ENCODE measurements at places on chromosomes 7 and 10. TPM values are rescaled to one million over a fixed set of nuclear protein-coding genes. Genes with fewer than 3 reads are reported as not detected.

BICC1 gene
- total RNA-seq, result 3.5 TPM

DNA sequence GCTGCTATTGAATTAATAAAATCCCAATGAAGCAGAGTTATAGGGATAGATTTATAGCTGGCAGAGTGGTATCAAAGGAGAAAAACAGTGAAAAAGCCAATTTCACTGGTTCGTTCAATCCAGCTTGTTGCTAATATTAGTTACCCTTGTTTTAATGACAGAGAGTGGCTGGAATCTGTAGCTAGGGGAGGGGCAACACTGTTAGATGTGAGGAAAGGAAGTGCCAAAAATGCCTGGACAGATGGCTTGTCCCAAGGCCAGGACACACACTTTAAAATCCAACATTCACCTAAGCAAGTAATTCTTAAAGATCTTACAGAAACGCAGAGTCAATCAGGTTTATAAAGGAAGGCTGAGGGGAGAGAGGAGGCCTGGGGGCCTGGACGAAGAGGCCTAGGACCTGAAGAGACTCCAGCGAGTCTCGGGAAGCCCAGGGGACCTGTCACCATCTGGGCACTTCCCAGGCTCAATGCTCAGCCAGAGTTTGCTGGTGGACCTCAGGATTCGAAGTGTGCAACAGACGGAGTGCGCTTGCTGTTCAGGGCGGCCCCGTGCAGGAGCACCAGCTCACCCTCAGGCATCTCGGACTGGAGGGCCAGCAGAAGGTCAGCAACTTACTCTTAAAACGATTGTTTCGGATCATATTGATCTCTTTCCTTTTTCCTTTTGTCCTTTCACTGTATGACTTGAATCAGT, 36.7 kb downstream of the TMEM248 start:
- DNase-seq, result peak; percentile 67

DNA sequence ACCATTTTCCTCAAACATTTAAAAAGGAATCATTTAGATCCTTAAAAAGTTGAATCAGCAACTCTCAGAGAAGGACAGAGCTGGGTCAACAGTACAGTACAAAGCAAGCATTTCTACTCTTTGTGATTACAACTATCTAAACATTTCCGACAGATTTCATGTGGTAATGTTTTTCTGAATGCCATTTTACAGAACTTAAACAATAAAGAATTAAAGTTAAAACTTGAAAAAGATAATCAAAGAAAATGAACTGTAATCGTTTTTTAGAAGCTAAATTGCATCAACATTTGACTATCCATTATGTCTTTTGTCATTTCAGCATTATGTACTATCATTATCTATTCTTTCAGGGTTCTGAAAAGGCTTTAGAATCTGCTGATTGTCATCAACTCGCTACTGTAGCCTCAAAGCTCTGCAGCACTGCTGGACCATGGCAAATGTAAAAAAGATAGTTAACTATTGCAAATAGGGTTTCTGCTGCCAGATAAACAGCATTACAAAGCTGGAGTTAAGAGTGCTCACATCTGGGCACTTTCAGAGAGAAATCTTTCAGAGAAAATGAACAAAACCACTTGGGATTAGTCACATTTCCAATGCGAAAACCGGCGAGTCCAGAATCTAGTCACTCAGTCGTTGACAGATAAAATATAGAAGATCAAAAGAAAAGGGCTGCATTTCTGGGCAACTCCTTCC, 160.4 kb upstream of the LAMB4 start:
- DNase-seq, result no peak

- DNase-seq, result no peak
Measured at GRCh38 chr7:117871778-117872538, 1.3 kb downstream of the CTTNBP2 start.

- no peak for DNase-seq
Measured at GRCh38 chr7:50156706-50157105, 63.7 kb upstream of the ZPBP start.

- DNase-seq, result no peak
Measured at GRCh38 chr10:60808036-60808435, 29.8 kb downstream of the CDK1 start.

GRCh38 chr7:130134726-130135125, 64.4 kb downstream of the KLHDC10 start:
- DNase-seq, result no peak

CPXM2 gene
- total RNA-seq, result 38.2 TPM

- DNase-seq, result peak; percentile 87
Measured at GRCh38 chr10:128062331-128062880, 63.8 kb downstream of the MKI67 start.

- DNase-seq, result no peak
Measured at GRCh38 chr7:36712015-36712414, 12.3 kb downstream of the AOAH start.

DNA sequence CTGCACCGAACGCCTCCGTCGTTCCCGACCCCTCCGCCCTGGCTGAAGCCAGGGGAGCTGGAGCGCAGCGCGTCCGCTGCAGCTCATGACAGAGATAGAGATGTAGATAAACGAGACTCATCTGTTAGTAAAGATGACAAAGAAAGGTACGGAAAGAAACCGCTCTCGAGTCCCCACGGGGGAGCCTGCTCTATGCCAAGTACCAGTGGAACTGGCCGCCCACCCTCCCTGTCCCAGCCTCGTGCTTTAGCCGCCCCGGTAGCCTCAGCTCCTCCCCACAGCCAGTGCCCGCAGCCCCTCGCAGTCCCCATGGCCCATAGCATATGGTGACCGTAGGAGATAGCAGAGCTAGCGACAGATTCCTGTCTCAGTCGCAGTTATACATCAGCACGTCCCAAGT, 344.7 kb upstream of the GALNT17 start:
- DNase-seq, result no peak

DNA sequence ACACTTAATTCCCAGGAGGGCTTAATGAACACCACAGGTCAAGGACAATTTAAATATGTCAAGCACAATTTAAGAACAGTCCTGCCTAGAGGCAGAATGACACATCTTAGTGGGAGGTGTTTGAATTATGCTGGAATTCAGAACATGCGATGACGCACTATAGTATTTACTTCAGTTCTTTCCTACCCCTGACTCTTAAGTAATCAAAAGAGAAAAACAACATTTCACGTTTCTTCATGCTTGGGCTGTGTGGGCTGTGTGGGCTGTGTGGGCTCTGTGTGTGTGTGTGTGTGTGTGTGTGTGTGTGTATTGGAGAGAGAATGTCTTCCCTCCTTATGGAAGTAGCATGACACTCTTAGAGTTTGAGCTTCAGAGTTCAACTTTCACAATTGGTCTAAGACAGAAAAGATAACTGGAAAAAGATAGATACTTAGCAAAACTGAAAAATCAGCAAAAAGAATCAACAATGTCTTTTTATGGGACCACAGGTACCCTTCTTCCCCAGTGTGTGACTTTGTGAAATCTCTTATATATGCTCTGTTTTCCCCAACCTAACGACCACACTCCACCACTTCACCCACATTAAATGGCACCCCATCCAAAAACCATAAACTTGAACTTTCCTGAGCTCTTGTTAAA, 33.7 kb upstream of the CABCOCO1 start:
- no peak for DNase-seq

CTAGE4 gene
- total RNA-seq, result 1.4 TPM

DNA sequence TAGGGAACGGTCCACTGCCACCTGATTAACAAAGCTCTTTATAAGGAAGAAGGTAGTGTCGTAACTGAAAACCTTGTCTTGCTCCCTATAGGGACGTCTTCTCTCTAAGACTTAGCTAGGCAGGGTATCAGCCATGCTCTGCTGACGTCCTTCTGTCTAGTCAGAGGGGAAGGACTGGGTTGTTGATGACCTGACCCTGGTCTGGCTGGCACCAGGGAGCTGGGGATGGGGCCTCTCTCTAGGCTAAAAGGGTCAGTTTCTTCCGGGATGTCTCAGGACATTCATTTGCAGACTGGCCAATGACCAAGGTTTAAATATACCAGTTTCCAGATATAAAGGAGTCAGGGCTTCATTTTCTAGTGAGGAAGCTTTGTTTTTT, 9.6 kb downstream of the CYP17A1 start:
- DNase-seq, result no peak

CREB5 gene
- total RNA-seq, result 43.4 TPM

DNA sequence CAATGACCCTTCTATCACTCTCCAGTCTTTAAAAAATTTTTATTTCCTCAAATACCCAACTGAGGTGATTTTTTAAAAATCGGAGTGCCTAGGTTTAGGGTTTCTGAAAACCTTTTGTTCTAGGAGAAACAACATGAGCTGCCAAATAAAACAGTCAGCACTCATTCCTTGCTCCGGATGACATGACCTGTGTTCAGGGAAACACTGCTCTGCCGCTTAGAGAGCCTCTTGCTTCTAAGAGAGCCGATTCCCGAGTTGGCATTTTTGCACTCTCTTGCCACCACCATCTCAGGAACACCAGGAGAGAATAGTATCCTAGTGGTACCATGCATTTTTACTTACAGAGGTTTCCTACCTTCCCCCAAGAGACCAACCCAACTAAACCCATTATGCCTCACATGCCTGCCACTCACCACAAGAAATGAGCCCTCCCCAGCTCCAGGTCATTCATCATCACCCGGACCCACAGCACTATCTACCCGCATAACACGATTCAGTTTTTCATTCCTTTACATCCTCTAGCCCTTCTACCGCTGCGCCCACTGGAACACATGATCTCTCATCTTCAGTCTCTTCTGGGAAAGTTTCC, 365.4 kb downstream of the THSD7A start:
- no peak for DNase-seq

- DNase-seq, result peak; percentile 70
Measured at GRCh38 chr7:44287488-44288380, 37.7 kb downstream of the CAMK2B start.

BBS9 gene
- 27.5 TPM for total RNA-seq

DNA sequence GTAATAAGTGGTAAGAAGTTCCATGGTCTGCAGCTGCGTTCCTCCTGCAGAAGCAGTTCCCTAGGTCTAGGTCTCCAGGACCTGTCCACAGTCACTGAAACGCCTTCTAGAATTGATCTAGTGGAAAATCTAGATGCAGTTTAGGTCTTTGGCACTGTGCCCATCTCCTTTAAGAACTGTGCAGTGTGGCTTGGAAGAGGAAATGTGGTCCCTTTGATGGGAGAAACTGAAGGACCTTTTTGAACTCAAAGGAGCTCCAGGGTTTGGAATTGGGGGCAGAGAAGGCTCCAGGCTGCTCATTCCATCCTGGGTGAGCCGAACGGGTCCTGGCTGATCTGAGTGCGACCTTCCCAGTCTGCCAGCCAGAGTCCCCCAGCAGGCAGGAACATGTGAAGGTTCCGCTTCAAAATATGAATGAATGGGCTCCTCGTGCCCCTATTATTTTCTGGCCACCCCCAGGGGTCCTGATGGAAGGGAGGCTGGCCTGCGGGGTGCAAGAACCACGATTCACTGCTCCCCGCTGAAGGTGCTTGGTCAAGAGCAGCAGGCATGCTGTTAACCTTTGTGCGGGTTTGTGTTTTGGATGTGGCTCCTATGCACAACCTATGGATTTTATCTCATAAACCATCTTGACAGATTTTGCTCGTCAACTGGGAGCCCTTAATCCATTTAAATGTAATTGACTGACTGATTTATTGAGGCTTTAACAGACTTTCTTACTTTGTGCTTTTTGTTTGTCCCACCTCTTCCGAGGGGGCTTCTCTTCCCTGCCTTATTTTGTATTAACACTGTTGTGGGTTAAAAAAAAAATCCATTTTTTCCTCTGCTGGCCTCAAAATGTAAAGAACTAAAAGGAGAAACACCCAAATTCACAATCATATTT, 36.7 kb downstream of the ZNF467 start:
- DNase-seq, result peak; percentile 47

DNA sequence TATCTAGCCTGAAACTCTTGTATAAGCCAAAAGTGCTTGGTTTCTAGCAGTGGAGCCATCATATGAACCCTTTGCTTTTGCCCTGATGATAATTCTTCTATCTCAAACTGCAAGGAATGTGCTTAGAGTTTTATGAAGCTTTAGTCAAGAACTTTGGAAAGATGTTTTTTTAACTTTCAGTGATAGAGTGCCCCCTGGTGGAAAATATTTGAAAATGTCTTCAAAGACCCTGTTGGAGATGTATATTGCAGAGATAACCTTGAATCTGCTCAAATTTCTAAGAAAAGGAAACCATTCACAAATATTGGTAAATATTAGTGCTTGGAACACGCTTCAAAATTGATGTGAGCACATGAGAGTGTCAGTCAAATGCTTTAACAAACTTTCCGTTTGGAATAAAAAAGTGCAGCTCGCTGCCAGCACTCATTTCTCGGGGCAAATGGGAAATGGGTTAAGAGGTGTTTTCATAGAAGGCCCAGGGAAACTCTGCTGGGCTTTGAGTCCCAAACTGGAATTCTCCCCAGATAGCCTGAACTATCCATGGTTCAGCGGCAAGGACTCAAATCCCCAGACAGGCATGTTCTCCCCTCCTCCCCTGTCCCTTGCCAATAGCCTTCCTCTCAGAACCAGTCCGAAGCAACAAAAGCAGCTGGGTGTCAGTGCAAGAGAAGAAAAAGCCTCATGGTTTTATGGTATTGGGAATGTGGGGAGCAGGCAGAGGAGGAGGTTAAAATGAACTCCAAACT, 129.3 kb downstream of the MYOF start:
- no peak for DNase-seq

DNA sequence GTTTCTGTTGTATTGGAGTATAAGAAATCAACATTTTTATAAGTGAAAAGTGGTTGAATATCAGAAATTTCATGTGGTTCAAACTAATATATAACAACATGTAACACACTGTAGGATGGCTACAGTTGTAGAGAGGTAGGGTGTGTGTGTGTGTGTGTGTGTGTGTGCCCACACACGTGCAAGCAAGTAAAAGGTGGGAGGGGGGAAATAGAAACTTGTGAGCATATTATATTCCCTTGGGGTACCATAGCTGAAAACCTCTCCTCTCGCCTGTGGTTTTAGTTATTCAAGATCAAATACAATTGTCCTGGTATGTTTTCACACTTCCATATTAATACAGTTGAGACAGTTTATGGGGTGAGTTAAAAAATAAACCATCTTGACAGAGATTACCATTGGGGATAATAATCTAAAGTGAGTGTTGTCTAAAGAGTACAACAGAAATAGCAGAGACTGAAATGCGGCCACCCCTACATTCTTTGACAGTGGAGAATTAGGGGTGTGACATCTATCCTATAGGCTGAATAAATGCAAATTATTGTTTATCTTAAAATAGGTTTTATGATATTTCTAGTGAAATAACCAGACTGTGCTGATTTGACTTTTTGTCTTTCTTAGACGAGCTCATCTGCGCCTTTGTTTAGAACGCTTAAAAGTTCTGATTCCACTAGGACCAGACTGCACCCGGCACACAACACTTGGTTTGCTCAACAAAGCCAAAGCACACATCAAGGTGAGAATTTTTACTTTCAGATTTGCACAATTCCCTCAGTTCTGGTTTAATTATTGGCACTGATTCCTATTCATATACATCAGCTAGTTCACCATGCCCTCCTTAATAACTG, 25.9 kb downstream of the SMNDC1 start:
- no peak for DNase-seq

EBF3 gene
- total RNA-seq, result not detected

DNA sequence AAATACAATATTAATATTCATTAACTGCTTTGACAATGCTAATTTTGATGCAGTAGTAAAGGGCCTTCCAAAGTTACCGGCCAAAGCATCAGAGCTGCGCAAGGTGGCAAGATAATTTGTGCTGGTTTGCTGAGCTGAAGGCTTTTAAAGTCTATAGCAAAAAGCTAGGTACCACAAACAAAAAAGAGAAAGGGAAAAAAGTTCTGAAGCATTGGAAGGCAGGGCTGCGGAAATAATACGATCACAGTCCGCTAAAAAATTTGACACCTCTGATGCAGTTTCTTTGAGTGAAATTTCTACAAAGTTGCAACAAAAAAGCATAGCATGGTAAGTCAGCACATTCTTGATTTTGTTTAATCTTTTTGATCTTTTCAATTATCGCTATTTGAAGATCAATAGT, 175.6 kb downstream of the TCF7L2 start:
- no peak for DNase-seq

GRCh38 chr7:128129224-128129864, 98.1 kb upstream of the LRRC4 start:
- no peak for DNase-seq

ADAP1 gene
- total RNA-seq, result 25.7 TPM
